Smooth muscle cell of the coronary artery (primary cell): ENCODE measurements at places on chromosomes 7 and 10. TPM values are rescaled to one million over a fixed set of nuclear protein-coding genes. Genes with fewer than 3 reads are reported as not detected.

CPA4 gene
- total RNA-seq, result 52.9 and 72.7 TPM in 2 replicates

OPN1SW gene
- not detected in 2 replicates for total RNA-seq

INHBA gene
- 14.9 and 129 TPM in 2 replicates for total RNA-seq

TRPV5 gene
- not detected in 2 replicates for total RNA-seq

CAMK2B gene
- 0.23 and 0.59 TPM in 2 replicates for total RNA-seq

GRM3 gene
- total RNA-seq, result not detected in 2 replicates

PON1 gene
- total RNA-seq, result not detected in 2 replicates

PON3 gene
- total RNA-seq, result not detected in 2 replicates

RBM20 gene
- total RNA-seq, result under 0.01 and 0.45 TPM in 2 replicates

OGA gene
- 65.8 and 79.6 TPM in 2 replicates for total RNA-seq

HECW1 gene
- total RNA-seq, result 2.2 TPM in 1 of 2 replicates, not detected in the other

PDZD7 gene
- total RNA-seq, result 2.0 and 2.7 TPM in 2 replicates

HOXA4 gene
- not detected in 2 replicates for total RNA-seq
